GM03348 (cell line): ENCODE measurements at places on chromosomes 13 and 19.
A peak's percentile ranks its signal among the peaks of the same experiment; 100 is the strongest.

GRCh38 chr13:44819245-44819644 is 170.0 kb downstream of the NUFIP1 start:
- DNase-seq: no peak

DNA sequence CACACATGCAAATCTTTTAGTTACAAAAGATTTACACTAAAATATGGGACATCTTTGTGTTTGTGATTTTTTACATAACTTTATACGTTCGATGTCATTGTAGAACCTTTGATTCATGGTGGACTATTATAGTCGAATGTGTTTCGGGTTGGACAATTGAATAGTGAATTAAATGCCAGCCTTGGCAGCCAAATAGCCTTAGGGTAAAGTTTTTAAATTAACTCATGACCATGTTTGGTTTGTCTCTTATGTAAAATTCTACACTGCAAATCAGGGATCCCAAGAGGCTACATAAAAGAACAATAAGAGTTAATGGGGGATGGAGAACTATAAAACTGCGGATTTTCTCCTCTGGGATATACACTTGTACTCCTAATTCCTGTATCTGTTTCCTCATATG is 1735.6 kb upstream of the SPRY2 start:
- DNase-seq: no peak

DNA sequence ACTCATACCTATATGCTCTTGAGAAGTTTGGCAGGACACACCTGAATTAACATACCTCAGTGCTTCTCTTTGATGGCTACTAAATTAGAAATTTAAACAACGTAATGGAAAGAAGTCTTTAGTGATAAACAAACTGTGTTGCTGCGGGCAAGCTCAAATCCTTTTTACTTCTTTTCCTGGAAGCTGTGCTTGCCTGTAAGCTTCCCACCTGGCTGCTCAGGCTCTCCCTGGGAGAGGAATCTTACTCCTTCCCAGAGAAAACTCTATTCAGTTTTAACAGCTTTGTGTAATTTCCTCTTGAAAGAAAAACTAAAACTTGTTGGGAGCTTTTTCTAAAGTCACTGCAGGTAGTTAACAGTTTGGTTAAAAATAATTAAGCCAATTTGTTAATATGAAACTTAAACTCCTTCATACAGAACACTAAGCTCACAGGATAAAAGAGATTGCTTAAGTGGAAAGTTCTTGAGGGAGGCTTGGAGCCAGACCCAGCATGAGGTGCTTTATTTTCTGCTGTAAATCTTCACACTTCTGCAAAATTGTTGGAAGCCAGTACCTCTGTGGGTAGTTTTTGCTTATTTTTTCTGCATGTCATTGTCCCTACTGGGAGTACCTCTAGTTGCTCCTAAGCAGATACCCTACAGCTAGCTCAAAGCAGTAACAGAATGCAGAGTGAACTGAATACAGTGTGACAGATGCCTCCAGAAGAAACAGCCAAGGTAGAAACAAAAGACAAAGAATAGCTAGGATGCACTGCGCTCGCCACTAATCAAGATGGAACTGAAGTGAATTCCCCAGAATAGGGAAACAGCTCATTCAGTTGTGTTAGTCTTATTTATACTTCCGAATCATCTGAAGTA is 1253.0 kb downstream of the PCDH17 start:
- DNase-seq: no peak

GRCh38 chr19:35756377-35757230 is at the start of gene HSPB6:
HSPB6 (minus strand) TSS chr19:35757029; CDS start chr19:35757008, 21 bp downstream.
- peak; percentile 53 for DNase-seq

DNA sequence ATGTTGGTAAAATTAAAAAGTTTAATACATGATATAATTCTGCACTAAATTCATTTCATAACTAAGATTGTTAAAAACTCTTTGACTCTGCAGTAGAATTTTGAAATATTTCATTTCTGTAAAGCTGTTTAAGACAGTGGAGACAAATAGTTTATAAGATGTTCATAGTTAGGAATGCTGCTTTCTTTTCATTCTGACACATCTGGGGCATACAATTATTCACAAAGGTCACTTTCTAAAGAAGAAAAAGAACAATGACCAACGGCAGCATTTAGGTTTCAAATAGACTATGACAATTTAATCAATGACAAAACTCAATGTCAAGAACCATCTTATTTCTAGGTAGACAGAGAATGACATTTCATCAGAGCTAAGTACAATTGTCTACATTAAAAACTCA is 1422.1 kb downstream of the PCDH9 start:
- peak; percentile 41 for DNase-seq

GRCh38 chr13:50319635-50320255 is 304.5 kb downstream of the KCNRG start:
- DNase-seq: peak; percentile 12
